ENCODE measurements at places on chromosomes 11 and 22.
A peak's percentile ranks its signal among the peaks of the same experiment; 100 is the strongest.

- DNase-seq, result no peak
Observed at GRCh38 chr11:2857276-2857675, 28.3 kb downstream of the CDKN1C start.

- DNase-seq, result no peak
Observed at GRCh38 chr11:24496386-24496735, 492 bp upstream of the LUZP2 start.

DNA sequence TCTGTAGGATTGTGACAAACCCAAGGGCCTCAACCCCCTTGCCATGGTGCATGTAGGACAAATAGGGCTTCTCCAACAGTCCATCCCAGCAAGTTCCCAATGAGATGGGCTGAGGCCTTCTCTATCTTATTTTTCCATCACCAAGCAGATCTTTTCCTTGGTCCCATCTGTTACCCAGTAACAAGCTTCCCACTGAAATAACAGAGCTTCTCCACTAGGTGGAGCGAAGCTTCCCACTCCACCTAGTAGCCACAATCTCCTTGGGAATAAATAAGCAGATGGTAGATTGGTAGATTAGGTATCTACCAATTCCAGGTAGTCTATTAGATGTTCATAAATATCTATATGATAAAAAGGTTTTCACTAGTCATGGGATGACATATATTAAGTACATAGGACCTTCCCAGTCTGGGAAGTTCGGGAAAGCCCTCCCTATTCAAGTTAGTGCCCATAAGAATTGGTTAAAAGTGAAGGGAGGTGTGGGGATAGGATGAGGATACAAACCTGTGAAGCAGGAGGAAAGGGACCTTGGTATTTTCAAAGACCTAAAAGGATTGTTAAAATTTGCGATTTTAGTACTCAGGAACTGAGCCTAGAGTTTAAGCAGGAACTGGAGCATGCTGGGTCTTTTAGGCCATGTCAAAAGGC, 5.9 kb upstream of the OR52L1 start:
- no peak for DNase-seq

DNA sequence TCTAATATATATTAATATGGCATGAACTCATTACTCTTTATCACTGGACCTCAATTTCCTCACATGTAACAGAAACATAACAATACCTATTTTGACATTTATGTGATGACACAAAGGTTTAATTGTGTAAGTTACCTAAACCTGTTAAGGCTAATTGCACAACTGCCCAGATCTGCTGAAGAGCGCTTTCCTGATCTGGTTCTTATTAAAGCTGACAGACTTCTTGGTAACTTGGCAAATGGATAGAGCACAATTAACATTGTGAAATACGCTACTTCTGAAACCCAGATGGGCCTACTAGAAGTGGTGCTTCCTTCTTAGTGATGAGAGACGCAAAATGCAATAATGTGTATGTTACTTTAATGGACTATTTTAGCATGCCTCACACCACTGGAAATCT, 1767.2 kb upstream of the RAG2 start:
- DNase-seq, result no peak

DNA sequence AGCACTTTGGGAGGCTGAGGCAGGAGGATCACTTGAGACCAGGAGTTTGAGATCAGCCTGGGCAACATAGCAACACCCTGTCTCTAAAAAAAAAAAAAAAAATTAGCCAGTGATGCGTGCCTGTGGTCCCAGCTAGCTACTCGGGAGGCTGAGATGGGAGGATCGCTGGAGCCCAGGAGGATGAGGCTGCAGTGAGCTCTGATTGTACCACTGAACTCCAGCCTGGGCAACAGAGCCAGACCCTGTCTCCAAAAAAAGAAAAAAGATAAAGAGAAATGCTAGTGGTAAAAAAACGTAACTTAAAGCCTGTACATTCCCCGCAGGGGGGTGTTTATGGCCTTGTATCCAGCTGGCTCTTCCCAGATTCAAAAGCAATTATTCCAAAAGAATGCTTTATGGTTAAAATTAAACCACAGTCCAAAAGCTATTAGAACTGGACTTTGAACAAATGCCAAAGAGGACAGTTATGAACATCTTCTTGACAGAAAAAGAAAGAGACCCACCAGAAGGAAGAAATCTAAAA, 16.4 kb upstream of the SNX32 start:
- no peak for DNase-seq

GRCh38 chr22:43540529-43540923, 128.7 kb downstream of the MPPED1 start:
- no peak for DNase-seq

GRCh38 chr22:48070083-48070482, 1307.6 kb downstream of the TBC1D22A start:
- DNase-seq, result no peak

GRCh38 chr11:1515082-1516060, 28.8 kb upstream of the MOB2 start:
- DNase-seq, result peak; percentile 53

DNA sequence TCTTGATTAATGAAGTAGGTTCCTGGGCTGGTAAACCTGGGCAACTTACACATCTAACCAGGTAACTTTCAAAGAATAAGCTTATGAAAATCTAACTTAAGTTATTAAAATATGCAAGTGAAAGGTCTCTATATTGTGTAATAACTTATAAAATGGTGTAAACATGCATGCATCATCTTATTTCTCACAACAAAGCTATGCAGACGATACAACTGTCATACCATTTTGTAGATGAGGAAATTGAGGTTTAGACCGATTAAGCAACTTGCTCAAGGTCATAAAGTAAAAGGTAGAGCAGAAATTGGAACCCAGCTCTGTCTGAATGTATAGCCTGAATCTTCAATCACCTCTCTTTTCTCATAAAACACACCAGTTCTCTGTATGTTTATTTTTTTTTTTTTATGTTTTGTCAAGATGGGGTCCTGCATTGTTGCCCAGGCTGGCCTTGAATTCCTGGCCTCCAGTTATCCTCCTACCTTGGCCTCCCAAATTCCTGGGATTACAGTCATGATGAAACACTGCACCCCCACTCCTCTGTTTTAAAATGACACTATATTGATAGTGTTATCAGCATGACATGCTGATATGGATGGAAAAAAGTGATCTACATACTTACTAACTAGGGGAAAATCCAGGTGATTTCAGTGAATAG, 109.6 kb downstream of the SGSM3 start:
- DNase-seq, result no peak

DNA sequence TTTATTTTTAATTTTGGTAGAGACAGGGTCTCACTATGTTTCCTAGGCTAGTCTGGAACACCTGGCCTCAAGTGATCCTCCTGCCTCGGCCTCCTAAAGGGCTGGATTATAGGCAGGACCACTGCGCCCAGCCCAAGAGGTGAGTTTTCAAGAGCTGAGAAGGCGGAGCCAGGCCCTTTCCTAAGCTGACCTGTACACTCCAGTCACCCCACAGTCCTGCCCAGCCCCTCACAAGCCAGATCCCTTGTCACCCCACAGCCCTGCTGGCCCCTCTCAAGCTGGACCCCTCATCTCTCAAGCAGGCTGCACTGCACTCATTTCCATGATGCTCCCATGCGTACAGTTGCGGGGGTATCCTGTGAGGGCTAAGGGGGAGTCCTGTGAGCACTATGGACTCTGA, 2.9 kb downstream of the DENND6B start:
- no peak for DNase-seq

DNA sequence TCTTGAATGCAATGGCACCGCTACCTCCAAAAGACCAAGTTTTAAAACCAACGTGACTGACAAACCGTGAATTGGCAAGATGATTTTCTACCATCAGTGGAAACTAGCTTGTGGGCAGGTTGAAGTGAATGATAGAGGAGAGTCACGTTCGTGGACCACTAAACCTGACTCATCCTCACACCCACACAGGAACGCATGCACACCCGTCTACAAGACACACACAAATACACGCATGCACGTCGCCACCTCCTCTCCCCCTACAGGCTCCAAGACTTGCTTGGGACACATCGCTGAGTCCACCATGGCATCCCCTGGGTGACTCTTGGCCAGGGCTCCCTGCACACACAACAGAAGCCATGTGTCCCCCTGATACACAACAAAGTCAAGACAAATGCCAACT, 14.4 kb downstream of the TMPRSS6 start:
- DNase-seq, result no peak

DNA sequence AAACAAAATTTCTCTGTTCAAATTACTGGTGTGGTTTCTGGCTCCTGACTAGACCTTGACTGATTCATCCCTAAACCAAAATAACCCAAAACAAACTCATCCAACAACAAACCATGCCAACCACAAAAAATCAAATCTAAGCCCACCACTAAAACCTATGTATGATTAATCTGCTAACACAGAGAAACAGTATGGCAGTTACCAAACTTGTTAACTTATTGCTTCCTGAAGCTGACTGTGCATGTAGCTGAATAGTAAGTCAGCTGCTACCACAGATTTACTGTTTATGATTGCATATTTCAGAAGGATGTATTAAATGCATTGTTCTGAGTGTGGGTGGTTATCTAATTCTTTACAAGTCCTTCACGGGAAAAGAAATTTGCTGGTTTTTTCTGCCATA, 231.1 kb downstream of the SWAP70 start:
- DNase-seq, result no peak

GRCh38 chr11:643849-644738, 7.0 kb downstream of the DRD4 start:
- DNase-seq, result no peak

- DNase-seq, result no peak
Observed at GRCh38 chr11:69876013-69876412, 56.8 kb upstream of the FGF3 start.

DNA sequence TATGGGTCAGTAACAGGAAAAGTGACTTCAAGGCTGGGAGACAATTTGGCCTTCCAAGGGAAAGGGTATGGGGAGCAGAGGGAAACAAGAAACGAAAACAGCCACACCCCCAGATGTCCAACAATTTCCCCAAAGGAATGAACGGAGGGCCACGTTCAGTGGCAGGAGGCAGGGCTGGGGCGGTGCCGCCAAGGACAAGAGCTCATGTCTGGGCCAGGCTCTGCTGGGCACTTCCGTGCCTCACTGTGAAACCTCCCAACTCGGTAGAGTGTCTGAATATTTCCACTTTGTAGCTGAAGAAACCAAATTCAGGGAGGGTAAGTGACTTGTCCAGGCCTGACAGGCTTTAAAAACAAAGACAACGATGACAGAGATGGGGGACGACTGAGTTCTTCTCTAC, 11.9 kb downstream of the IFT27 start:
- no peak for DNase-seq

- no peak for DNase-seq
Observed at GRCh38 chr22:20107951-20108756, 7.8 kb upstream of the RANBP1 start.

GRCh38 chr11:116642902-116643301, 129.9 kb downstream of the BUD13 start:
- no peak for DNase-seq

- DNase-seq, result no peak
Observed at GRCh38 chr11:28048812-28049211, 59.1 kb downstream of the KIF18A start.

DNA sequence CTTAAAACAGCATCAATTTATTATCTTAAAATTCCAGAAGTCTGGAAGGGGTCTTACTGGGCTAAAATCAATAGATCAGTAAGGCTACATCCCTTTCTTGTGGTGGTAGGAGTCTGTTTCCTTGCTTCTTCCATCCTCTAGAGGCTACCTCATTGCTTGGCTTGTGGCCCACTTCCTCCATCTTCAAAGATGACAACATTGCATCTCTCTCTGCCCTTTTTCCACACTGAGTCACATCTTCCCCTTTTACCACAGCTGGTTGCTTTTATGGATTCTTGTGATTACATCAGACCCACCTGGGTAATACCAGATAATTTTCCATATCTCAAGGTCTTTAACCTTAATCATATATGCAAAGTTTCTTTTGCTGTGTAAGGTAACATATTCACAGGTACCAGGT, 60.9 kb downstream of the GRIA4 start:
- no peak for DNase-seq

DNA sequence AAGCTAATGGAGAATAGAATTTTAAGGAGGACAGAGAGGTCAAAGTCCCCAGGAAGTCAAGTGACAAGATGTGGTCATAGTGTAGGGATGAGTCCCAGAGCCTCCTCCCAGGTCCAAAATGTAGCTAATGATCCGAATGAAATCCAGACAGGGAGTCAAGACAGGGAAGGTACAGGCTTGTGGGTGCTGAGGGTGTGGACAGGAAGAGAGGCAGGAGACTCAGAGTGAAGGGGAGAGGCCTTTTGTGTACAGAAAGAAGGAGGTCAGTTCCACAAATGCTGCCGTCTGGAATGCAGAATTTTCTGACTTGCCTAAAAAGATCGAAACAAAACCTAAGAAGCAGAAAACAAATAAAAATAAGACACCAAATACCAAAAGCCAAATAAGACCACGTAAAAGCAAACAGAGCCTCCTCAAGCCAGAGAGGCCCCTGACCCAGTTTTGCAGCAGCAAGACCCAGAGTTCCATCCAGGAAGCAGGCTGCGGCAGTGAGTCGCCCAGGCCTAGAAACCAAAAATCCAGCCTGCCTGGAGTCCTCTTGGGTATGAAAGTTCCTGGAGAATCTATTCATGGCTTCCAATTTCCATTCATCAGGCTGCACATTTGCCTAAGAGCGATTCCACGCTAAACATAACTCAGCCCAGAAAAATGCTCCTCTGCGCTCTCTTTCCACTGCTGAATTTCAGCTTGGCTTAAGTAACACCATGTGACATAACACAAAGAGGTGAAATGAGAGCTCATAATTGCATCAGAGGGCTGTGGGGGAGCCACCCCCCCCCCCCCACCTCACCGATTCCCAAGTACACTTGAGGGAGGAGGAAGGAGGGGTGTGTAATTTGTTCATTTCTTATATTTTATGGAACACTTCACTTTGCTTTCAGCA, 71.2 kb downstream of the KIRREL3 start:
- no peak for DNase-seq

DNA sequence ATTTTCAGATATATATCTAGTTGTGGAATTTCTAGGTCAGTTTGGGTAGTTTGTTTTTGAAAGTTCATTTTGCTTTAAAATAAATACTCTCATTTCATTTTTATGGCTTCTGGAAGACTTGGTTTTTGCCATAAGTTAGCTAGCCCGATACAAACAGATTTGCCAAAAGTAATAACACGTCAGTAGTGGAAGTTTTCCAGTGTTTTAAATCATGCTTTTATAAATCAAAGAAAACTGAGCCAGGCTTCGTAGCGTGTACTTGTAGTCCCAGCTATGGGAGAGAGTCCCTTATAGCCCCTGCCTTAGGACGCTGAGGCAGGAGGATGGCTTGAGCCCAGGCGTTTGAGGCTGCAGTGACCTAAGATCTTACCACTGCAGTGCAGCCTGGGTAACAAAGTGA, 21.7 kb upstream of the MICALL1 start:
- no peak for DNase-seq

DNA sequence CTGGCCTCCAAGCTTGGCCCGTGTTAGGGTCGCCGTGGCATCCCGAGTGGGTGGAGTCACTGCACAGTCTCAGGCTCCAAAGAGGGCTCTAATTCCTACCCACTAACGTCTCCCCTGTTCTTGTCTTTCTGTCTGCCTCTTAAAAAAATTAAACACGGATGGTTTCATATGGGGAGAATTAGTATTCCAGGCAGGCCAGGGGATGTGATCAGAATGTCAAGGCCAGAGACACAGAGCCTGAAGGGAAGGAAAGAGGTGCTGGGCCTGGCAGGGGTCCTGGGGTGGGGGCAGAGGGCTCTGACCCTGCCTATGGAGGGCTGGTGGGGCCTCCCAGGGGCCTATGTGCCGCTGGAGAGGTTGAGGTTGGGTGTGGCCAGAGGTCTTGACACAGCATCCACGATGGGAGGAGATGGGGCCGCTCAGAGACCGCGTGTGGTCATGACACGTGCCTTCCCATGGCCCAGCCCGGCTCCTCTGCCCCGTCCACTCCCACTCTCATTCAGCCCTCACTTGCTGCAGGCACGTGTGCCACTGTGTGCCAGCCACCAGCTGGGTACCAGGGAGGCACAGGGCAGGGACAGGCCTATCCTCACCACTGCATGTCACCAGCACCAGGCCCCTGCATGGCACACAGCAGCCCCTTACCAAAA, 56.5 kb downstream of the FLRT1 start:
- peak; percentile 4 for DNase-seq
